NCI-H510A (cell line): ENCODE measurements at places on chromosomes 11 and 22.

- DNase-seq: no peak
Measured at GRCh38 chr22:32158712-32159533, at the start of gene C22orf42. TSS of gene C22orf42 (minus strand) at chr22:32159303. CDS start at chr22:32159215, 88 bp downstream.

GRCh38 chr11:71397961-71398360 lies 50.2 kb downstream of the DHCR7 start:
- no peak for DNase-seq

GRCh38 chr11:75383246-75383645 lies 16.1 kb upstream of the RPS3 start:
- no peak for DNase-seq

DNA sequence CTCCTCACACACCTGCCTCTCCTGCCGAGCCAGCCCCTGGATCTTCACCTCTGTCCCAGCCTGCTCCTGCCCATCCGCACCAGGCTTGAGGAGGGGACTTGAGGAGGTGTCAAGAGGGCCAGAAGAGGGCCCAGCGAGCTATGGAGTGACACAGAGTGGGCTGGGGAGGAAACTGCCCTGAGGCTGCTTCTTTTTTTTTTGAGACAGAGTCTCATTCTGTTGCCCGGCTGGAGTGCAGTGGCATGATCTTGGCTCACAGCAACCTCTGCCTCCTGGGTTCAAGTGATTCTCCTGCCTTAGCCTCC lies 21.9 kb upstream of the CDON start:
- DNase-seq: no peak

DNA sequence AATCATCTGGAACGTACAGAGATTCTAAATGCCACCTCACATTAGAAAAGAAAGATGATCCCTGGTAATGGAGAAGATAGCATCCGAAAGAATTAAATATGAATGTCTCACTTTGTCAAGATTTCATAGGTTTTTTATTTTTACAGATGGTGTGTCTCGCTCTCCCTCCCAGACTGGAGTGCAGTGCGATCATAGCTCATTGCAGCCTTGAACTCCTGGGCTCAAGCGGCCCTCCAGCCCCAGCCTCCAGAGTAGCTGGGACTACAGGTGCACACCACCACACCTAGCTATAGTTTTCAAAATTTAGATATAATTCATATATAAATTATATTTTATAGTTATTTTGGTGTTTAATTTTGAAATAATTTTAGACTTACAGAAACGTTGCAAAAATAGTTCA lies 16.7 kb upstream of the SMTN start:
- no peak for DNase-seq
